ENCODE measurements at places on chromosomes 13 and 19.

DNA sequence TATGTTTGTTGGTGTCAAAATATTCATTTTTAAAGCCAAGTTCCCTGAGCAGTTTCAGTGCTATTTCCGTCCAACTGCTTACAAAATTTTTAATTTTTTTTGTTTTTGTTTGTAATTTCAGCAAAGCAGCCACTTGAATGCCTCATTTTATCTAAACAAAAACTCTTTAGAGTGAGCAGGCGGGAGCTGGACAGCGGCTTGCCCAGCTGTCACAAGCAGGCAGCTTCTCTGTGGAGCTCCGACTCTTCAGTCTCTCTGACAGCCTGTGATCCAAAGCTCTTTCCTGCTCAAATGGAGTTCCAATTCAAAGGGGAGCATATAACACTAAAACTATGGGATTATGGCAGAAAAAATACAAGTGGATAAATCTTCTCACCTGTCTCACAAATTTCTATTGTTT lies 618.3 kb upstream of the PCDH20 start:
- DNase-seq: no peak

DNA sequence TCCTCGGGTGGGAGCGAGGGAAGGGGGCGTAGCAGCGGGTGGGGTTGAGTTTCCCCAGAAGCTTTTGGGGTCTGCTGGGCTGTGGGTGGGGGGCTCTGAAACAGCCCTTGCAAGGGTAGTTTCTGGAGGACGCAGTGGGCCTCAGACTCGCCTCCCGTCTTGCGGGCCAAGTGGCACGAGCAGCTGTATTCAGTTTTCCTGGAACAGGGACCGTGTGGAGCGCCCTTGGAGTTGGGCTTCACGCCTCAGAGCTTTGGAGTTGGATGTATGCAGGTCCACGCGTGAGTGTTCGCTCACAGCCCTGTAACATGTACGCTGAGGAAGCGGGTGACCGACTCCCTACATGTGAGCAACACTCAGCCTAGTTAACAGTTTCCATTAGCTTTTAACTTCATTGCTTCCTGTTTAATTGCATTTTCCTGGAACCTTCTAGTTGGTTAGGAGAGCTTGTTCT lies 603 bp downstream of the TM9SF2 start:
- DNase-seq: no peak

DNA sequence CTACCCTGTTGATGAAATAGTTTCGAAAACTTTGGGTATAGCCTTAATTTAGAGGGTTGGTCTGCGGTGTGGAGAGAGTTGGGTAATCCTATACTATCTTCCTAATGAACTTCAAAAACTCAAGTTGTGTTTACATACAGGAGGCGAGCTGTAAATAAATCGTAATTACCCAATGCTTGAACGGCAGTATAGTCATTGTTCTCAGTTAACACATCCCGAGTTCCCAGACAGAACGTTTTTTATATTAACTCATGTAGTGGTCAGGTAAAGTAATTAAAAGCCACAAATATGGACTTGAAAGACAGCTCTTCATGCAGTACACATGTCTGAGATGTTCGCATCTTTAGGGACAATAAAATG lies 1.5 kb downstream of the PDS5B start:
- DNase-seq: no peak

DNA sequence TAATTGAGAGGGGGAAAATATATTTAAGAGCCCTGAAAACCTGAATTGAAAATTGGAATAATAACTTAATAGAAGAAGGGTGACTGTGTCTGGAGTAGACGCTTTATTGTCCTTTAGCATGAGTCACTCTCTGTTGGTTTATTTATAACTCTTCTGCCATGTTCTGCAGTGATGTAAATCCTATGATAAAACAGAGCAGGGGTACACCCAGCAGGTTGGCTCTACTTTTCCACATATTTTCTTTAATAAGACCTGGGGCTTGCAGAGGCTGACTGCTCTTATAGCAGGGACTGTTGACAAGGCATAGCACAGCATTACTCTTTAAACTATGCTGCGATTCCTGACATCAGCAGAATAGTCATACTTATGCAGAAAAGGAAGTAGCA lies 389.9 kb upstream of the PCDH9 start:
- no peak for DNase-seq

GRCh38 chr13:101785858-101786257 lies 333.4 kb downstream of the ITGBL1 start:
- no peak for DNase-seq

DNA sequence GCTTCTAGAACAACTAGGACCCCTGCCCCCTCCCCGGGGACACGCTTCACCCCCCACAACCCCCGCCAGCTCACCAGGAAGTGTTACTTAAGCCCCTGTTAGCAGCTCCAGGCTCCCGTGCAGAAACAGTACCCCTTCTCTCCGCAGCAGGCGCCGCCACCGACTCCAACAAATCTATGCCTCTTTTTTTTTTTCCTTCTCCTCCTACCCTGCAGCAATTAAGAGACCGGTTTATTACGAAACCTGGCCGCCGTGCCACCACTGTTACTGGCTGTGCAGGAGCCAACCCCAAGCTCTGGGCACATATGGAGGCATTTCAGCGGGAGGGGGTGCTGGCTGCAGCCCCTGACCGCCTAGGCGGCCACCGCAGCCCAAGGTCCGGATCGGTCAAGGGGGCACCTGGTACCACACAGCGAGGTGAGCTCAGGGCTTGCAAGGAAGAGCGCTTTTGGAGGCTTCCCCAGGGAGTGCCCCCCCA lies 2.4 kb downstream of the GADD45B start:
- peak; percentile 36 for DNase-seq

GRCh38 chr13:110868720-110869119 lies 46.1 kb downstream of the ANKRD10 start:
- DNase-seq: no peak

- no peak for DNase-seq
Measured at GRCh38 chr19:42461700-42462324, 19.1 kb upstream of the CXCL17 start.

GRCh38 chr19:12680034-12680433 lies 1.6 kb downstream of the DHPS start:
- no peak for DNase-seq

DNA sequence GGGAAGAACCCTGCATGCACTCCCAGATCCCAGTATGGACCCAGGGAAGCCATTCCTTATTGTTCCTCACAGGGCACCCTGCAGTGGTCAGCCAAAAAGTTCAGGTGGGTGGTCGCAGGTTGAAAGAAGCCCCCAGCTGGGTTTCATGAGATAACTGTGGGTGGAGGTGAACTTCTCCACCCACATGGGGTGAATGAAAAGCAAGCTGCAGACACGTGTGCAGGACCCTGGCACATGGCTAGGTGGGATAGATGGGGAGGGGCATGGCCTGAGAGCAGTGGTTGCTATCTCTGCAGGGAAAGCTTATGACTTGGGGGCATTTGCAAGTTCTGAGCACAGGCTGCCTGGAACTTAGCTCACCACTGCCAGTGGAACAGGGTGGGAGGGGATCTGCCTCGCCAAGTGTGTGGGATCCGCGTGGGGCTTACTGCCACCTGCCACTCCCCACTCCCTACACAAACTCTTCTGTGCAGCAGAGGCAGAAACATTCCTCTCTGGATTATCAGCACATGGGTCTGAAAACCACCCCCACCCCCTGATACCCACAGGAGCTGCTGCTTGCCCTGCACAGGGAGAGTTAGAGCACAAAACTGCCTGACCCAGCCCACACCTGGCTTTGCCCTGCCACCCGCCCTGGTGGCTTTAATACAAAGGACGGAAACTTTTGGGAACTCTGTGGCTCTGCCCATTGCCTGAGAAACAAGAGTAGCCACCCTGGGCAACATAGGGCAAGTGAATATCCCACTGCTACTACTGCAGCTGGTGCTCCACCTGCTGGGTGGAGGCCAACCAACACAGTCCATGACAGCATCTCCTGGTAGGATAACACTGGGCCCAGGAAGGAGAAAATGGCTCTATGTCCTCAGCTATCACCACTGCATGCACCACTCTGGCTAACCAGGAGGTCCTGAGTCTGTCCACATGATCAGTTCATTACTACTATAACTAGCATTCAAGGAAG lies 24.4 kb downstream of the PLA2G4C start:
- no peak for DNase-seq

GRCh38 chr13:59483501-59484145 lies 680.1 kb downstream of the DIAPH3 start:
- no peak for DNase-seq

DNA sequence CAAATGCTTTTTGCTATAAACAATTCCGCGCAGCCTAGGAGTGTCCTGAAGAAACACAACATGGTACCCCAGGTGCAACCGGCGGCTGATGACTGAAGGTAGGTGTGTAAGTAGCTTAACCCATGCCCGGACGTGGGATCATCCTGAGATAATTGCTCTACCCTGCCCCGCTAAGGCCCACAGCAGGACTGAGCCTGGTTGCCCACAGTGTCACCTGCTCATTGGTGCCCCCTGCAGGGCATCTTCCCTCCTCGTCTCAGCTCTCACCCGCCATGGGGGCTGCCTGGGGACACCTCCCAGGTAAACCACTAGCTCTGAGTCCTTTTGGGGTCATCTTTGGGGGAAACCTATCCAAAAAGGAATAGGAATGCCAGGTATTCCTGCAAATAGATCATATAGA lies 22.3 kb downstream of the TMEM161A start:
- DNase-seq: no peak

DNA sequence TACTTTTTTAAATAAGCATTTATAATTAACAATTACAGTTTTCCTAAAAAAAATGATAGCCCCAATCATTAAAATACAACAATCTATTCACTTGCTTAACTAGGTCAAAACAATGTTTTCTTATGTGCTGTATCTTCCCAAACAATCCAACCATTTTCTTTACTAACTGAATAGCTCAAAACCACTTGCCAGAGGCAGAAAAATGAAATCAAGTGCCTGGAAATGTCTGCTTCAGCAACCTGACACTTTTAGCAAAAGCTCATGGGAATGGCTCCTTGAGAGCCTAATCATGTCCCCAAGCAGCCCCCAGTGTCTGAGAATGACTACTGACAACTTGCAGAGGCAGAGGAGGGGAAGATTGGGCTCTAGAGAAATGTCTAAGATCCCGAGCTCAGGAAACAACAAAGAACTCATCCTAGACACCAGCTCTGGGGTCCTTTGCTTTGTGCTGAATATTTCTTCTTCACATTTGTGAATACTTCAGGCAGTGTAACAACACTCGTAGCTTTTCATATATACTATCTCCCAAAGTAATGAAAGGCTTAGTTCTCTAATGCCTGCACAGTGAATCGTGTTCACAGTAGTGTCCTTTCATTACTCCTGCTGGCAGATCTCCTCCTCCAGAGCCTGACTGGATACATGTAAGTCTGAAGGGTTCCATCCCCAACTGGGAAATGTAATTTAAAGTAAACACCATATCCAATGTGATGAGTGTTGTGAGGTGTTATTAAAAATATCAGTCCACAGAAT lies 280.0 kb downstream of the LHFPL6 start:
- DNase-seq: no peak

- no peak for DNase-seq
Measured at GRCh38 chr13:114023716-114024602, 50.1 kb upstream of the C13orf46 start.

- DNase-seq: no peak
Measured at GRCh38 chr19:41939861-41940730, 11.8 kb upstream of the ERFL start.

DNA sequence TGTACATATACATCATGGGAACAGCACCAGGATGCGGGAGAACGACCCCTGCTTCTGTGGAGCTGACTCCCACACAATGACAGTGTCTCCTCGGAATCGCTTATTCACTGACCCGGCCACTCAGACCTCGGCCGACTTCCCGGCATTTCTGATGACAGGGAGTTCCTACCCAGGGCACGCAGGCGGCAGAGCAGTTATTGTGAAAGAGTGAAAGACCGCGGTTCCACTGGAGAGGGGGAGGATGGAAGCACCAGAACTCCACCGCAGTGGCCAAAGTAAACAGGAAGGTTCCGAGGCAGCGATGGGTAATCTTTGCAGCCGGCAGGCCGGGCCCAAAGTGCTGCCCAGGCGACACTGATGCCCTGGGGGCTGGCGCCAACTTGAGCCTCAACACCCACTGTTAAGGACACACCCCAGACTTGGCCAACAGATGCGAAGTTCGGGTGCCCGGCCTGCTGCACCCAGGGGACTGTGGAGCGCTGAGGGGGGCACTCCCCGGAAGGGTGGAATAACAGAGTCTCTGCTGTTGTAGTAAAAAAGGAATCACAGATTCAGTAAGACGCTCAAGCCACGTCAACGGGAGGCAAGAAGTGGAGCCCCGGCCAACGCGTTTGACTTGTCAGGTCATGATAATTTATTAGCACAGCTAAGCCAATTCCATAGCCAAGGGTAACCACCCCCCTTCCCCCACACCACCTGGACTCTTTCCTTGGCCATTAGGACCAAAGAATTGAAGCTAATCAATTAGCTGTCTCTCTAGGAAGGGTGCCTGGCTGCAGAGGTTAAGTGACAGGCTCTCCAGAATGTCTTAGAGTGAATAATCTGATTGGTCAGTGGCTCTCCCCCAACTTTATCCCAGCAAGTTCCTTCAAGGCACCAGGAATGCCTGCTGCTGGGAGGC lies 5.8 kb downstream of the MLLT1 start:
- DNase-seq: peak; percentile 90

DNA sequence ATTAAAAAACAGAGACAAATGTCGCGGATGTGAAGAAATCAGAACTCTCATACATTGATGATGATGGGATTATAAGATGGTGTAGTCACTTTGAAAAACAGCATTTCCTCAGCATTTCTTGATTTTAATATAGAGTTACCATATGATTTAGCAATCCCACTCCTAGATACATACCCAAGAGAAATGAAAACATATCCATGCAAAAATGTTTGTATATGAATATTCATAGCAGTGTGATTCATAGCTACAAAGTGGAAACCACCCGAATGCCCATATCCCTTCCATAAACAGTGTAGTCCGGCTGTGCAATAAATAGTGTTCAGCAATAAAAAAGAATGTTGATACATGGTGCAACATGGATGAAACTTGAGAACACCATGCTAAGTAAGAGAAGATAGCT lies 44.6 kb downstream of the DPY19L3 start:
- no peak for DNase-seq

GRCh38 chr19:275000-275399 lies 16.2 kb downstream of the PLPP2 start:
- DNase-seq: no peak

- no peak for DNase-seq
Measured at GRCh38 chr13:92575777-92576176, 650.8 kb upstream of the GPC6 start.
